Activated gamma-delta T cell treated with anti-CD3 and anti-CD28 coated beads, Interleukin-2, amount 50 U/mL, for 16 hours (primary cell): ENCODE measurements at places on chromosomes 13 and 19.

DNA sequence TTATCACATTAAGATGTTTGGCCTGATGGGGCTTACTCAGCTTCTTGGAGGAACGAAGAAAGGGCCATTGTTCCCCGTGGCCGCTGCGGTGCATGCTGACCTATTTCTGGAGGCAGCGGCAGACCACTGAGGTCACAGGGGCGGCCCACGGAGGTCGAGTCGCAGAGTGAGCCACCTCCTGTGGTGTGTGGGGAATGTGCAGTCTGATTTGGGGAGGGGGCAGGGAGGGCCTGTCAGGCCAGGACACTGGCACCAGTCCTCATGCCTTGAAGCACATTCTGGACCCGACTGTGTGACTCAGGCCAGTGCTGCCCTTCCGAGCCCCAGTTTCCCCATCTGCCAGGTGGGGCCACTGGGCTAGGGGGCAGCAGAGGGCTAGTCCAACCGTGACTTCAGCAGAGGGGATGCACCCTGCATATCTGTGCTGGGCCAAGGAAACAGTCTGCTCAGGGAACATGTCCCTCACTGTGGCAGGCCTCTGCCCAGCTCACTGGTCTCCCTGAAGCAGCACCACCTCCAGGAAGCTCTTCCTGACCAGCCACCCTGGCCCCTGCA, 6.3 kb downstream of the SLC7A10 start:
- no peak for DNase-seq

GRCh38 chr13:106533943-106534638, 1.4 kb downstream of the EFNB2 start:
- no peak for DNase-seq

GRCh38 chr13:76929851-76930374, 18.4 kb upstream of the ACOD1 start:
- no peak for DNase-seq

- peak; percentile 46 for DNase-seq
Measured at GRCh38 chr13:76473552-76474134, 412.6 kb downstream of the KCTD12 start.
